Coronary artery (tissue), 2 donors: ENCODE measurements at places on chromosomes 5 and 9.

DNA sequence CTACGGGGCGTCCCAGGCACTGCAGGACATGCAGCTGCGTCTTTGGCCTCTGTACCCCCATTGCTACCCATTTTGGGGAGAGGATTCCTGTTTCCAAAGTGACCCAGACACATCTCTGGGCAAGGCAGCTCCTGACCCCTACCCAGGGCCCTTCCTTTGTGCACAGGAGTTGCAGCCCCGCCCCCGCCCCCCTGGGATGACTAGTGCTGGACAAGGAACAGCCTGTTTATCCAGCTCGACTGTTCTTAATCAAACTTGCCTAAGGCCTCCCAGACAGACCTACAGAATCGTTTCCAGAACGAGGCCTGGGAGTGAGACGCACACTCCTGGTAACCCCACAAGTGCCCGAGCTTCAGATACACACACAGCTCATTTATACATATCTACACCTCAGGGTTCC, 13.2 kb downstream of the DIPK1B start:
- no peak for DNase-seq

GRCh38 chr5:172007175-172008110, 1.0 kb upstream of the FBXW11 start:
- DNase-seq = no peak

DNA sequence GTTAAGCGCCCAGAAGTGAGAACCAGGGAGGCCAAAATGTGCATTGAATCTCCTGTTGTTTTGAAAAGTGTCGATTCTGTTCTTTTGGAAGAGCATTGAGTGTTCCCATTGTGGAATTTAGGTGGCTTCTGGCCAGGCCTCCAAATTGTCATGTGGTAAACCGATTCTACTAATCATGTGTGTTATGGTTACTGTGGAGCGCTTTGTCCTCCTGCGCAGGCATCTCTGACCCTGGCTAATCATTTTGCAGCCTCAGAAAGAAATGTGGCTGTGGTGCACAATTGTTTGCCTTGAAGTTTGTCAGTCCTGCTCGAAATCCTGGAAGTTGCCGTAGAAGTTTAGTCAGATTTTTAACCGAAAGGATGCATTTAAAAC, 121.3 kb downstream of the RASGRF2 start:
- no peak for DNase-seq

GRCh38 chr5:55350754-55351153, 43.0 kb downstream of the MTREX start:
- DNase-seq = no peak

DNA sequence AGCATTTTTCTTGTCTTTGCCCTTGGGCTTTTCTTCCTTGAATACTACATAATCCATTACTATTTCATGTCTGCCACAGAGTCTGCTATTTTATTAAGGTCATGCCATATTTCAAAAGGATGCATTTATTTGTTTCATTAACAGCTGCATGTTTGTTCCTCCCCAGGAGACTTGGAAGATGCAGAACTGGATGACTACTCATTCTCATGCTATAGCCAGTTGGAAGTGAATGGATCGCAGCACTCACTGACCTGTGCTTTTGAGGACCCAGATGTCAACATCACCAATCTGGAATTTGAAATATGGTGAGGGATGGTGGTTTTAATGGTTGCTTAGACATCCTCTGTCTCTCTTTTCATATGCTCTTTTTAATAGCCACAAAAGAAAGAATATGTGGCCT, 4.0 kb downstream of the IL7R start:
- DNase-seq = no peak

DNA sequence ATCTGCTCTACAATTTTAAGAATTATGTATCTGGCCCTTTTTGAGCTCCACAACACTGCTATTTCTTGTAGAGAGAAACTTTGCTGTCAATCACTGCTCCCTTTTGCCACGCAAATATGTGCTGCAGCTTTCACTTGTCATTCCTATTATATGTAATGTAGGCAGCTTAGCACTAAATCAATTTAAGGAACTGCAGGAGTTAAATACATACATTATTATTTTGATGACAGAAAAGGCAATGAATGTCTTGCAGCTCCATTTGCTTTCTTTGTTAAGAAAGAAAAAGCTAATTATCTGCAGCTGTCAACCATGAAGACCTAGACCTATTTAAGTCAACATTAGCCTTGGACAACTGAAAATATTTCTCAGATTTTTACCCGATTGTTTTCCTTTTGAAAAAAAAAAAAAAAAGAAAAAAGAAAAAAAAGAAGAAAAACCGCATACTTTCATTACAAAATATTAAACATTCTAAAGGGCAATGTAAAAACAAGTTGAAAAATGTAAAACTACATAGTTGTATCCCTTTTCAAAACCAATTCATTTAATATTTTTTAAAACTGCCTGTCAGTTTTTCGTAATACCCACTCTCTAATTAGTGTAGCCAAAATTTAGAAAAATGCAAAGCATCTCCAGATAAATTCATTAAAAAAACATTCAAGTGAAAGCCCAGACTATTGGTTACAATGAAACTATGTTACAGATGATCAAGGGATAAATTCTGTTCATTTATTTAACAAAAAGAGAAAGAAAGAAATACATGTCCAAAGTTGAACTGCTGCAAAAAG, 57.2 kb downstream of the RFX3 start:
- no peak for DNase-seq

- no peak for DNase-seq
Observed at GRCh38 chr5:128905568-128906110, 59.6 kb upstream of the SLC27A6 start.

- no peak for DNase-seq
Observed at GRCh38 chr5:5370059-5370774, 52.3 kb upstream of the ICE1 start.

GRCh38 chr5:132477784-132478365, 12.7 kb downstream of the IRF1 start:
- no peak for DNase-seq

DNA sequence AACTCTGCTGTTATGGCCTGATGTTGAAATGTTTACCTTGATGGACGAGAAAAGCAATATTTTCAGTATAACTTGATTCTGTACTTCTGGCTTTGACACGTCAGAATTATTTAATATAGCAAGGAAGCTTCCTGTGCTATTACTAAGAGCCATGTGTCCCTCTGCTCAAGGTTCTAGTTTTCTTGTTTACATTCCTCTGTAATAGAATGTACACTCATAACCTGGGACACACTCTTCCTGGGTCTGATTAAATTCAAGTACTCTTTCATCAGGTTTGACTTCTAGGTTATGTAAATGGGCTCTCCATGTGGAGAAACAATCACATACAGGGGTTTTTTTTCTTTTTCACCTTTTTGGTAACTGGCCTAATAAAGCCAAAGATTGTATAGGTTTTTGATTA, 33.1 kb downstream of the GTF3C4 start:
- DNase-seq = no peak

GRCh38 chr5:514673-515072, 9.6 kb downstream of the SLC9A3 start:
- DNase-seq = no peak

- no peak for DNase-seq
Observed at GRCh38 chr5:159040181-159040580, 59.5 kb downstream of the EBF1 start.

DNA sequence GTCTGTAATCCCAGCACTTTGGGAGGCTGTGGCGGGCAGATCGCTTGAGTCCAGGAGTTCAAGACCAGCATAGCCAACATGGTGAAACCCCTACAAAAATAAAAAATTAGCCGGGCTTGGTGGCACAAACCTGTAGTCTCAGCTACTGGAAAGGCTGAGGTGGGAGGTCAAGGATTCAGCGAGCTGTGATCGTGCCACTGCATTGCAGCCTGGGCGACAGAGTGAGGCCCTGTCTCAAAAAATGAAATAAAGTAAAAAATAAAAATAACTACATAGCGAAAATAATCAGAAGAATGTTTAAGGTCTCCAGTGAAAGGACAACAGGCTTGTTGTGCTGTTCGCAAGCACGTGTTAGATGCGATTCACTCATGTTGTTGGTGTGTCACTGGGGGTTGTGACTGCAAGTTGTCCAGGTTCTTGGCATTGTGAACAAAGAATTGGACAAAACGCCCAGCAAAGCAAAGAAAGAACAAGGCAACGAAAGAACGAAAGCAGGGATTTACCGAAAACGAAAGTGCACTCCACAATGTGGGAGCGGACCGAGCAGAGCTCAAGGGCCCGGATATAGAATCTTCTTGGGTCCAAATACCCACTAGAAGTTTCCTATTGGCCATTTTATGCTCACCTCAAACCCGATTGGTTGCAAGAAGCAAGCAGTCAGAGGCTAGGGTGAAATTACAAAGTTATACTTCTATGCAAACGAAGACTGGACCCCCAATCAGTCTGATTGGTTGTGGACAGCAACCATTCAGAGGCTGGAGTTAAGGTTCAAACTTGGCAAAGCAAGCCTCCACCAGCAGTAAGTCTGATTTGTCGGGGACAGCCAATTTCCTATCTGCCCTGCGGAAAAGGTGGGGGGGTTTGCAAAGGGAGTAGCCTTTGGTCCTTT, 844 bp upstream of the MCCC2 start:
- no peak for DNase-seq

DNA sequence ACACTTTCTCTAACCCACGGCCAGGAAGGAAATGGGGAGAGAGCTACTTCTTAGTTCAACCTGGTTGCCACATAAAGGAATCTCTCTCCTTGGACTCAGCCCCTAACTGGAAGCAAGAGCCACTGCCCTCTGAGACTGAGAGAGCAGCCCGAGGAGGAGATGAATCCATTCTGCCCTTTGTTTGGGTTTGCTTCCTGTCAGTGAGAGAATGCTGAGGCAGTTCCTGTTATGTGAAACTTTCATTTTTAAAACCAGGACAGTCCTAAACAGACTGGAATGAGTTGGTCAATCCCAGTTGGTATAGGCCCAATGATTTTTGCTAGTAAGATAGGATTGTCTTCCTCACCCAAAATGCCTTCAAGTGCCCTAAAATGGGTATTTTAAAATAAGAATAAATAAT, 205.1 kb downstream of the NTRK2 start:
- DNase-seq = no peak

GRCh38 chr9:120557205-120557604, 22.8 kb downstream of the CDK5RAP2 start:
- no peak for DNase-seq

- no peak for DNase-seq
Observed at GRCh38 chr5:18202164-18202563, 567.9 kb downstream of the TAF11L14 start.

GRCh38 chr5:14528926-14529325, 52.7 kb upstream of the OTULINL start:
- DNase-seq = no peak

GRCh38 chr5:20230010-20230409, 242.0 kb upstream of the CDH18 start:
- no peak for DNase-seq

- no peak for DNase-seq
Observed at GRCh38 chr5:16617274-16617968, 624 bp upstream of the RETREG1 start.
